Naive thymus-derived CD4-positive, alpha-beta T cell (primary cell): ENCODE measurements at places on chromosomes 16 and 17.
A peak's percentile ranks its signal among the peaks of the same experiment; 100 is the strongest.

GRCh38 chr17:57670769-57671569 is 74.1 kb downstream of the CCDC182 start:
- DNase-seq = no peak

DNA sequence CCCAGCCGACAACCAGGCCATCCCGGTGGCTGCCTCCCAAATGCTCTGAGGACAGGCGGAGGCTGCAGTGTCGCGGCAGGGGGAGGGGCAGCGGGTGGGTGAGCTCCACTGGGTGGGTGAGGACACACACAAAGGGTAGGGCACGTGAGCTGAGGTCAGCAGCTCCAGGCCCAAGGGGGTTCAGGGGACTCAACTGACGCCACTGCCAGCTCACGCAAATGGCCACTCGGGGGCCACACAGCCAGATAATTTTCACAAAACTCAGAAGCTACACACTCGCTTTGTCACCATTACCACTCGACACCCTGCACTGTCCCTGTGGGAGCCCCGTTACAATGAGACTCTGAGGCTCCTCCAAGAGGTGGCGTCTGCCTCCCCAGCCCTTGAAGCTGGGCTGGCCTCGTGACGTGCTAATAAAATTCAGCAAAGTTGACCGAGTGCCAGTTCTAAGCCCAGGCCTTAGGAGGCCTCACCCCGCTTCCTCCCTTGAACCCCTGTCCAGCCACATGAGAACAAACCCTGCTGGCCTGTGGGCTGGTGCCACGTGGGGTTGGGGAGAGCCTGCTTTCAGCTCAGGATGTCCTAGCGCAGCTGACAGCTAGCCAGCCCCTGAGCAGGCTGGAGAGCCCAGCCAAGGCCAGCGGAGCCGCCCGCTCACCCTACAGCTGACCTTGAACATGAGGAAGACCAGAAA is 56.9 kb downstream of the RMI2 start:
- DNase-seq = no peak

DNA sequence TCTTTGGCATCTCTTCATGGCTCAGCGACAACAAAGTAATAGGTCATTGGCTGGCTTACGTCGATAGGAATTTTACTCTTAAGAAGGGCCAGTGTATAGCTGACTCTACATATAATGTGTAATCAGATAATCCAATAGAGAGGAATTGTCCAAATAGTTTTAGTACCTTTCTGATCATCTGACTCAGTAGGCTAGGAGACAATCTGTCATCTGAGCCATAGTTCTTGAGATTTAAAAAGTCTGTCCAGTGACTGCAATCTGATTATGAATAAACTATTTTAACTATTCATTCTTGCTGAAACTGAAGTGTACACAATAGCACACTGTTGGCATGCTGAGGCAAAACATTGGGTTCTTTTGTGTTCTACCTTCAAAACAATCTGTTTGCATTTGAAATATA is 21.4 kb upstream of the NOL11 start:
- no peak for DNase-seq

DNA sequence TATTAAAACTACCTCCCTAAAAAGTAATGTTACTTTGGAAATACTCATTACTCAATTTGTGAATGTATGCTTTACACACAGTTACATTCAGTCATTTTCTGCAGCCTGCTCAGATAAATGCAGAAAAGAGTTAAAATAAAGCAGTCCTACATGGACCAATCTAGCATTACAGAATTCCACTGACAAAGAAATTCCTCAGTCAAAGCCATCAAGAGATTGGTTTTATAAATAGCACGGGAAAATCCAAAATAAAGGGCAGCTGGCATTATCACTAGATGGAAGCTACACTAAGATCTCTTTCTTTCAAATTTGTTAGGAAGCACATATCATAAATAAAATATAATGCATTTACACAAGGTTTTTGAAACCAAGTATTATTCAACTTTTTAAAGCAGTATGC is 58.3 kb downstream of the DUSP14 start:
- no peak for DNase-seq

GRCh38 chr16:84740596-84741116 is 40.9 kb downstream of the USP10 start:
- no peak for DNase-seq

DNA sequence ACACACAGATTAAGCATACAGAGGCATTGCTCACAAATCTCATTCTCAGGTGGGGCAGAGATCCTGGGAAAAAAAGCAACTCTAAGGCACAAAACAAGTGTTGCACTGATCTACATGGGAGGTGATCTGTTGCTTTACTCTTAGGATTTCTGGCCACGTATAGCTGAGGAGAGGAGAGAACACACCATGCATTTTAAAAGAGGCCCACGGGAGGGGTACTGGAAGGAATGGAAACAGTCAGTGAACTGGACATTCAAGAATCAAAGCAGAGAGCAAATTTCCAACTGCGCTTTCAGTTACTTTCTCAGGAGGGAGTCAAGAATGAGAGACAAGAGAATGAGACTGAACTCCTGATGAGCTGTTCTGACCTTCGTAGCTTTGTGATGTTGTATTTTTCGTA is 1105.9 kb downstream of the CDH8 start:
- DNase-seq = no peak

GRCh38 chr17:17994271-17995069 is 21.8 kb downstream of the DRC3 start:
- DNase-seq = peak; percentile 19

DNA sequence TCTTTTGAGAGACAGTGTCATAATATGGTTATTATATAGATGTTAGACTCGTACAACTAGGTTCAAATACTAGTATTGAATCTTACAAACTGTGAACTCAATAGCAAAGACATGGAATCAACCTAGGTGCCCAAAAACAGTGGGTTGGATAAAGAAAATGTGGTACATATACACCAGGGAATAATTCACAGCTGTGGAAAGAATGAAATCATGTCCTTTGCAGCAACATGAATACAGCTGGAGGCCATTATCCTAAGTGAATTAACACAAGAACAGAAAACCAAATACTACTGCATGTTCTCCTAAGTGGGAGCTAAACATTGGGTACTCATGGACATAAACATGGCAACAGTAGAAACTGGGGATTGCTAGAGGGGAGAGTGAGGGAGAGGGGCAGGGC is 8.1 kb downstream of the PHKB start:
- DNase-seq = no peak

DNA sequence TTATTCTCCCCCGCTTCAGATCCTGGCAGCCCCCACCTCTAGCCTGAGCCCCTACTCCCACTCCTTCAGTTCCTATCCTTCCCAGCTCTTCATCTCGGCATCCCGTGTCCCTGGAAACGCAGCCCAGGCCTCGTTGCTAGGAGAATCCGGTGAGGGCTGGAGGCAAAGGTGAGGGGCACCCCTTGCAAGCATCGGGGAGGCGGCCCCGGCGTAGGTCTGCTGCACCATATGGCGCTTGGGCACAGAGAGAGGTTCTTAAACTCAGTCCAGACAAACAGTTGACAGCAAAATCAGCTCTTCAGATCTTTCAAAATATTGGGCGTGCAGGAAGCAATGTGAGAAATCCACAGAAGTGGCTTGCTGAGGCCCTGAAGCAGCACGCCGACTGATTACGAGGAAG is 15.0 kb downstream of the SLC38A8 start:
- DNase-seq = no peak

- peak; percentile 36 for DNase-seq
Measured at GRCh38 chr16:46947900-46948547, 25.4 kb downstream of the DNAJA2 start.

- DNase-seq = no peak
Measured at GRCh38 chr17:49618028-49618611, 42.4 kb downstream of the NXPH3 start.

DNA sequence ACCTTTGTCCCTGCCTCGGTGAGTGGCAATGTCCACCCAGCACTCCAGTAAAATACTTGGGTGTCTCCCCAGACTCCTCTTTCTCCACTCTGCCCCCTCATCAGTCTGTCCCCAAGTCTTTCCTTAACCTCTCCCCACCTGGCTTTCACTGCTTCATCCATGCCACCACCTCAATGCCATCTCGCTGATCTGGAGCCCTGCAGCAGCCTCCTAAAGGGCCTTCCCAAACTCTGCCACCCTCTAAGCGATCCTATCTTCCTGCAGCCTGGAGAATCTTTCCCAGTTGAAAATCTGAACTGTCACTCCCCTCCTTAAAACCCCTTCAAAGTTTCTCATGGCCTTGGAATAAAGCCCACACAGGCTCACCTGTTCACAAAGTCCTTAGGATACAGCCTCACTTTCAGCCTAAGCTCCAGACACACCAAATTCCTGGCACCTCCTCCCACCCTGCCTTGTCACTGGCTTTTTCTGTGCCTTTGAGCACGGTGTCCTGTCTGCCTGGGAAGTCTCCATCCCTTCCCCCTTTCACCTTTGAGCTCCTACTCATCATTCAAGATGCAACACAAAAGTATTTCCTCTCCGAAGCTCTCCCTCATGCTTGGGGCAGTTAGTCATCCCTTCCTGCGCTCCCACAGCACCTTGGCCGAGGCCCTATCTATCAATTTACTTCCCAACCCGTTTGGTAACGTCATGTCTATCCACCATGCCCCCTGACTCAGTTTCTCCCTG is 2.8 kb downstream of the WNK4 start:
- DNase-seq = no peak

DNA sequence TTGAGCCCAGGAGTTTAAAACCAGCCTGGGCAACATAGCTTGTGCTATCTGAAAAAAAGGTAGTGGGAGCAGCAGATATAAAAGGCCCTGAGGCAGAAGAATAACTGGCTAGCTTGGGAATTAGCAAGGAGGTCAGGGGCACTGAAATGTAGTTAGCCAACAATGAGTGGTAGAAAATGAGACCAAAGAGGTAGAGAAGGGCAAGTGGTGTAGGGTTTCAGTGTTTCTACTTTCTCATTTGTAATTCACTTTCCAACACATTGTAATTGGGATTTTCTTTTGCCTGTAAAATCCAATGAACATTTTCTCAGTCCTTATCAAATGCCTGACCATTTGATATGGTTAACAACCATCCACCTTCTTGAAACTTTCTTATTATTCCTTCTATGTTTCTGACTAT is 95.1 kb upstream of the CORO6 start:
- DNase-seq = no peak

DNA sequence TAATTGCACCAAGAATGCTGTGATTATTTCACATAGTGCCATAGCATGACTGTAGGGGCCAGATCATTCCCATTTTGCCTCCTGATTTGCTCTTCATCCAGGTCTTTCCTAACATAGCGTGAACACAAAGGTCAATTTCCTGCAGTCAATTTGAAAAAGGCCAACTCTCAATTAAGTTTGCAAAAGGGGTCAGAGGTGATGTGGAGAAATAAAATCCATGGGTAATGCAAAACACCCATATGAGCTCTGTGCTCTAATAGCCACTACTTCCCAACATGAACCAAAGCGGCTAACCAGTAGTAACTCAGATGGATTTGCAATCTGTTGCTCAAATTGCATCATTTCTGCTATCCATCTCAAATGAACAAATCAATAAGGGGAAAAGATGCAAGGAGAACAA is 275.5 kb upstream of the SOX9 start:
- DNase-seq = no peak

GRCh38 chr17:8155231-8155995 is 3.2 kb upstream of the PER1 start:
- peak; percentile 70 for DNase-seq

DNA sequence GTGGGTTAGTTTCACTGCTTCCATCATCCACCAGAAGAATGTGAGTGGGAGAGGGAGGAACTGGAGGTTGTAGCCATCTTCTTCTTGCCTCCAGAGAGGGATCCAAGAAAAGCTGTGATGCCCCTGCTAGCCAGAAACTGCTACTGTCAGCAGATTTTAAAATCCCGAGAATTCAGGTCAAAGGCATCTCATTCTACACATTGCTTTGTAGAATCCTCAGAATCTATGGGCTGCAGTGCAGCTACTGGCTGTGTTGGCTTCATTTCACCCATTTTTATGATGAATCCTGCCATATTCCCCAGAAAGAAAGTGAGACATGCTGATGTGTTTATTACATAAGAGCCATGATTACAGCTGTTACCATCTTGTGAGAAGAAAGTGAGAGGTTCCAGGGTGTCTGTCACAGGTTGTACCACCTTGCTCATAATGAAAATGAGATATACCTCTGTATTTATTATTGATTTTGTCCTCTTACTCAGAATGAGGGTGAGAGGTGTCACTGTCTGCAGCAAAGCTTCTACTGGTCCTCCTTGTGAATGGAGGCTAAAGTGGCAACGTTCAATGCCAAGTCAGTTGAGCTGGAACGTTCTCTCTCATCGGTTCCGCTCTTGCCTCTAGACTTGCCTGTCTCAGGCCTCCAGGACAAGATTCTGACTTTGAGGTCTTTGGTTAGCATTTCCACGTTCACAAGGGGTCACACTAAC is 50.1 kb upstream of the MYH10 start:
- DNase-seq = no peak

- DNase-seq = no peak
Measured at GRCh38 chr17:56031636-56032035, 121.6 kb upstream of the ANKFN1 start.

DNA sequence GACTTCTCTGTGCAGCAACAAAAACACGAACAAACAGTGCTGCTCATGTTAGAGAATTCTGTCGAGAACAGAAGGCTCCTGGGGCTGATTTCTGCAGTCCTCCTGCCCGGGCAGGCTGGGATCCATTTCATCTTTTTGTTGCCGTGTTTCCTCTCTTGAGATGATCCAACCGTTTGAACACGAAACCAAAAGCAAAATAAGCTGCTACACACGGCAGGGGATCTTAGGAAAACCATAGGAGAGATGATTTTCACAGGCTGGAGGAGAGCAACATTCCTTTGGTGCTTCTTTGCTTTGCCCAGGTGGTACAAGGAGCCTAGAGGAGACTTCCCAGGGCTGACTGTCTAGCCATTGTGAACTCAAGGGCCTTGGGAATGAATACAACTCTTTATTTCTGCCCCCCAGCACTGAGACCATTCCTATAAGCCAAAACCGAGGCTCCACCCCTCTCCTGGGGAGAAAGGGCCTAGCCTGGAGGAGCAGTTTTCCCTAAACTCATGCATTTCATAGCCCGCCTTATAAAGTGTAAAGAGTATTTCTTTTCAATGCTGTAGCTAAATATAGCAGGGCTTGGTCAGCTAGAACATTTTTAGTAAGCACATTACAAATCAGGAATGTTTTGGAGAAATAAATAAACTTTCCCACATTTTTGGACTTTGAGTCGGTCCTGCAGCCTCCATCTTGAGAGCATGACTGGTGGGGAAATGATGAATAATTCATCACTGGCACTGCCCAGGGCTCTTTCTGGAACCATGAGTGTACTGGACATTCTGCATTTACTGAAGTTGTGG is 7.7 kb downstream of the FOXL1 start:
- DNase-seq = no peak

DNA sequence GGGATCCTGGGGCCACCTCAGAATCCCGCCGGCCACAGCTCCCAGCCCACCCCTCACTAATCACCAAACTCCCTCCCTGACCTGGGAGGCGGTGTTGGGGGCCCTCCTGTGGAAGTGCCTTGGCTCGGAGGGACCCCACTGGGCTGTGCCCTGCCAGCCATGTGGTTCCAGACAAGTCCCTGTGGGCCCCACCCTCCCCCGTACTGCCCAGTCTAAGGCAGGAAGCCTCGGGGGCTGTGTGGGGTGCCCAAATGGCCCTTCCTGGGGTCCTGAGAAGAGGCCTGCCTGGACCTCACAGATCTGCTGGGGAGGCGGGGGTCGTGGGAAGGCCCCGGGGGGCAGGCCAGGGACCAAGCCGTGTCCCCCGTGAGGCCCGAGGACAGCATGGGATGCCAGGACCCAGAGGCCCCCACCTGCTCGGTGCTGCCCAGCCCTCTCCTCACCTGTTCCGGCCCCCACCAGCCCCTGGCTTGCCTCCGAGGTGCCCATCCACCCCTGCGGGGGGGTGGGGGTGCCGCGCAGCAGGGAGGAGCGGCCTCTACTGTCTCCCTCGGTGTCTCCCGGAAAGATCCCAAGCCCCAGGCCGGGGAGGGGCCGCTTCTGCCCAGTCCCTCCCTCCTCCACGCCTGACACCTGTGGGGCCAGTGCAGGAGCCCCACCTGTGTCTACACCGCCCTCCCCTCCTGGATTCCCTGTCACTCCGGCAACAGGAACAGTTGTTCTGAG is 9.3 kb upstream of the KREMEN2 start:
- no peak for DNase-seq
